ENCODE measurements at places on chromosomes 2 and 18.

DNA sequence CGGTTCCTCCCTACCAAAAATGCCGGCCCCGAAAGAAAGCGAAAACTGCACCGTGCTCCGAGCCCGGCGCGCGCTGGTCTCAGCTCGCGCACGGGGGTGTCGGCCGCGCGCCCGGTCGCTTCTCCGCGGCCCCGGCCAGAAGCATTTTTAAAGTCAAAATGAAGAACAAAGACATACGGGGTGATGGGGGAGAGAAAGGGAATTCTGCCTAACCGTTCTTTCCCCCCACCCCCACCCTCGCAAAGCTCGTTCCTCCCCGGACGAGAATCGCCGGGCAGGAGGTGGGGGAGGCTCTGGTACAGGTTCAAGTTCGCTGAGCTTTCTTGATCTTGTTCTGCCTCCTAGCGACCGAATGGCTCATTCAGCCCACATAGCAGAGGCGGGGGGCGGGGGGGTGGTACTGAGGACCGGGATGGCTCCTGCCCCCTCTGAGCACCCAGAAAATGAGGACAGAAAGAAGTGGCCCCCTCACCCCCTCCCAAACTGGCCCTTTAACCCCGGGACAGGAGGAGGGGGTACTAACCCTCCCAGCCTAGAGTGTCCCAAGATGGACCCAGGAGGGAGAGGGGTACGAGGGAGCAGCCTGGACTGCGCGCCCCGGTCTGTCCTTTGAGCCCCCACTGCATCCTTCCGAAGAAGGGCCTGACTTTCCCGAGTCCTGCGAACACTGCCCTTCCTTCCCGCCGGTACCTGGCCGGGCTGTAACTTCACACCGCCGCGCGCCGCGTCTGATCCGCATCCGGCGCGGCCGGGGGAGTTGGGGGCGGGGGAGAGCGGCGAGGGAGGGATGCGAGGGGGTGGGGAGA, 3.1 kb downstream of the BCL11A start:
- no peak for DNase-seq

DNA sequence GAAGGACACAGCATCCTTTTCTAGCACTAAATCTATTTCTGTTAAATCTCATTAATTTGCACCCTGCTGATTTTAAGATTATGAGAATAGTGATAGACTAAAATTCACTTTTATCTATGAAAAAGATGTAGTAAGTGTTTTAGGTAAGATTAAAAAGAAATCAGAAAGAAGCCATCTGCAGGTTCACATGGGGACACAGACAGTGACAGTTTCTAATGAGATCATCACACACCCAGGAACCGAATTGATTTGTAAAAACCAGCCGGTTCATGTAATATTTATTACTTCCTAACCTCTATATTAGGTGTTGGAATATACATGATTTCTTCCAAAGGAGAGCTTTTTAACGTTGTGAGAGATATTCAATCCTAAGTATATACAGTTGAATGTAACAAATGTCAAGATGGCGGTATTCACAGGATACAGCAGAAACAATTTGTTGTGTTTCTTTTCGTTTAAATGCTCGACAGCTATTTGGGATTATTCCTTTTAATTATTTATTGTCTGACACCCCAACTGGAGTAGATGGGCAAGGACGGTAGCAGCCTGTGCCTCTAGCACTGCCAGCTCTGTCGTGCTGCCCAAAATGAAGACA, 223.4 kb downstream of the CCDC102B start:
- no peak for DNase-seq

GRCh38 chr2:192186806-192187205, 7.9 kb downstream of the TMEFF2 start:
- DNase-seq: no peak

DNA sequence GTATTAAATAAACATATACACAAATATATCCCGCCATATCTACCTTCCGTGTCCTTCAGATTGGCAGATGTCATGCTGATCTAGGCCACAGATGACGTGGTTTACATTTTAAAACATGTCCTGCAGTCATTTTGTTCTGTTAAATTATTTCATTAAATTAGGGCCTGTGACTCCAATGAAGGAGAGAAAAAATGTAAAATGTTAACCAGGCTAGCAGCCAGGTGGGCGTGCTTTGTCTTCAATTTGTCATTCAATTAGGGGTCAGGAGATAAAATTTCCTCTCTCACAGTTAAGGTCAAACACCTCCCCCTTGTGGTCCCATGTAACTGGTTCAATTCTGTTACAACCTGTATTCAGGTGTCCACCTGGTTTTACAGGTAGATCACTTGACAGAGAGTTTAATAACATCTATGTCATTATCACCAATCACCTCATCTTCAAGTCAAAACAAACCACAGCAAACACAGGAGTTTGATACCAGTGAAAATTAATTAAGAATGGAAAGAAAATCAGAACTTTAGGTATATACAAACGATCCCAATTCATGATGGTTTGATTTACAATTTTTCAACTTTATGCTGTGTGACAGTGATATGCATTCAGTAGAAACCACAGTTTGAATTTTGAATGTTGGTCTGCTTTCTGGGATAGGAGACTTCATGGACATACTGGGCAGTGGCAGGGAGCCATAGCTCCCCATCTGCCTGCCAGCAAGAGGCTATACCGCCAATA, 339.4 kb downstream of the CMPK2 start:
- no peak for DNase-seq

- no peak for DNase-seq
Observed at GRCh38 chr2:22290909-22291473, 1094.0 kb upstream of the KLHL29 start.

GRCh38 chr2:229087843-229088516, 183.1 kb downstream of the PID1 start:
- DNase-seq: no peak
